ENCODE measurements at places on chromosomes 2 and 18.
A peak's percentile ranks its signal among the peaks of the same experiment; 100 is the strongest.

- no peak for DNase-seq
Measured at GRCh38 chr2:157471078-157471477, 27.2 kb upstream of the CYTIP start.

GRCh38 chr18:5546660-5547059, 2.9 kb upstream of the EPB41L3 start:
- peak; percentile 78 for DNase-seq

DNA sequence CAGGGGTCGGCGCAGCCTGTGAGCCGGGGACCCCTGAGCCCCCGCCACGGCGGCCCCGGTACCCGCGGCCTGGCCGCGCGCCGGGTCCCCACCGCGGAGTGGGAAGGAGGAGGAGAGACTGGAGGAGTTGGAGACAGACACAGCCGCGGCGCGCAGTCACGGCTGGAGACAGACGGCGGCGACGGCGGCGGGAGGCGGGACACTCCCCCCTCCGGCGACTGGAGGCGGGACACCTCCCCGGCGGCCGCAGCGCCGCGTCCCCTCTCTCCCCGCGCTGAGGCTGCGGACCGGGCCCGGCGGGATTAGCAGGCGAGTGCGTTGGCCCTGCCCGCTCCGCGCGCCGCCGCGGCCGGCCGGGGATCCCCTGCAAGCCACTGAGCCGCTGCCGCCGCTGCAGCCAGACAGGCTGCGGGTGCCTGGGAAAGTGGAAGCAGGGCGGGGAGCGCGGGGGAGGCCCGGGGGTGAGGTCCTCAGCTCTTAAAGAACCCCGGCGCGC, 1.0 kb upstream of the LDLRAD4 start:
- DNase-seq, result peak; percentile 41

DNA sequence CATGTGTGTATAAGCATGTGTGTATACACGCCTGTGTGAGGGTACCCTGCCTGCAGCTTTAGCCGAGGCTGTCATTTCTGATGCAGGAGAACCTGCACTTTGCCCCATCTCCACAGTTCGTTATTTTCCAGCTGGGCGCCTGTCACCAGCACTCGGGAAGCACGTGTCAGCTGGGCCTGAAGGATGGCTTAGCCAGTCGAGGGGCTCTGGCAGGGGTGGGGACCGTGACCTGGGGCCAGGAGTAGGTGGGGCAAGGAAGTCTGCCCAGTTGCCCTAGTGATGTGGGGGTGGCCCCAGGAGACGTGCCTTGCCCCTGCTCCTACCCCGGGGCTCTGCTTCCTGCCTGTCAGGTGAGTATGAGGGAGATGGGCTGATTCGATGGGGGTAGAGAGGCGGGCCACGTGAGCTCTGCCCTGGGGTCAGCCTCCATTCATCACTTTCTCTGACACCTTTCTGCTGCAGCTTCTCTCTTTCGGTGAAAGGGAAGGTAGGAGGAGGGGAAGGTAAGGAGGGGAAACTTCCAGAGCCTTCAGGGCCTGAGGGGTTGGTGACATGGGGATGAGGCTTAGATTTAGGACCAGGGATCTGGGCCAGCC, 130.6 kb upstream of the SKOR2 start:
- no peak for DNase-seq

- DNase-seq, result no peak
Measured at GRCh38 chr2:111897630-111897923, 830 bp upstream of the MERTK start.

GRCh38 chr2:191358325-191359025, 113.3 kb downstream of the MYO1B start:
- DNase-seq, result no peak

DNA sequence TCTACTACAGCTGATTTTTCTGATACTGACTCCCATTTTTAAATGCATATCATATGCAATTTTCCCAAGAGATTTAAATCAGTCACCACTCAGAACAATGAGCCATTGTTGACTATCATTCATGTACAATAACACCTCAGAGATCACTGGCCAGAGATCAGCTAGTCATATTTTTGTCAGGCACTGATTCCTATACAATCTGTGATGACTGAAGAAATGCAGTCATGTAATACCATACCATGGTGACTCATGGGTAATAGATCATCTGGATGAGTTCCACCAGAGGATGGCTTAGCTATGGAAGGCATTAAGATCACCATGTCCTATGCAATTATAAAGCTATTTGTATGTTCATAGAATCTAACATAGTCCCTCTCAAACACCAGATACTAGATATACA, 285.7 kb upstream of the DCC start:
- DNase-seq, result no peak

GRCh38 chr2:65608466-65608865, 176.1 kb upstream of the SPRED2 start:
- no peak for DNase-seq

- no peak for DNase-seq
Measured at GRCh38 chr18:23154030-23154429, 18.7 kb downstream of the CABLES1 start.

GRCh38 chr2:30584116-30584515, 137.1 kb downstream of the LCLAT1 start:
- no peak for DNase-seq

GRCh38 chr2:68878753-68879152, 7.6 kb upstream of the BMP10 start:
- no peak for DNase-seq

DNA sequence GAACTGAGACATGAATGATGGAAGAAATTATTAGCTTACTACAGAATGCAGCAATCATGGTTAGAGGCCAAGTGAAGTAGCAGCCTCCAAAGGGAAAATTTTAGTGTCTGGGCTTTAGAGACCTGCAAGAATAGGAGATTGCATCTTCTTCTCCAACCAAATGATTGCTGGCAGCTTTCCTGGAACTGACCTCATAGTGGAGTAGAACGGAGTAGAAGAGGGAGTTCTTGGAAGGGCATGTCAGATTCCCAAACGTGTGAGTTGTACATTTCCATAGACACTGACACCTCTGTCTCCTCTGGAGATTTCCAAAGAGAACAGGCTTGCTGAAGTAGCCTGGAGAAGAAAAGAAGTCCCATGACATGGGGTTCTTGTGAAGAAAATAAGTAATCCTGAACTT, 169.8 kb upstream of the ERBB4 start:
- DNase-seq, result no peak

GRCh38 chr2:28370354-28370753, 22.3 kb upstream of the FOSL2 start:
- DNase-seq, result no peak

DNA sequence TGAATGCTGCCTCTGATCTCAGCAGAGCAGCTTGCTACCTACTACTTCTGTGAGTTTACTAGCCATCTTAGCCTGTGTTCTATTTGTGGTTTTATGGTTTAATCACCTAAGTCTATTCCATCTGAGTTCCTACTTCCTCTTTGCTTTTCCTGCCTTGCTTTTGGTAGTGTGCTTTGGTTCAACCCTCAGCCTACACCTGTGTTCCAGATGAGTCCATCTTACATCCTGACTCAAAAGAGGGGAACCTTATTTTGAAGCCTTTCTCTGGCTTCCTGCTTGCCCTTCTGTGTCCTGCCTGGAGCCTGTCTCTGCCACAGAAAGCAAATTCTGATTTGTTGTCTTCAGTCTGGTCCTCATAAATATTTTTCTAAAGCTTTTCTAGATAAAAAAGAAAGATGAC, 530.3 kb upstream of the MEX3C start:
- no peak for DNase-seq

- peak; percentile 31 for DNase-seq
Measured at GRCh38 chr2:75896779-75897366, 186.2 kb upstream of the GCFC2 start.

- peak; percentile 61 for DNase-seq
Measured at GRCh38 chr2:25567406-25567805, 106.0 kb downstream of the DTNB start.

DNA sequence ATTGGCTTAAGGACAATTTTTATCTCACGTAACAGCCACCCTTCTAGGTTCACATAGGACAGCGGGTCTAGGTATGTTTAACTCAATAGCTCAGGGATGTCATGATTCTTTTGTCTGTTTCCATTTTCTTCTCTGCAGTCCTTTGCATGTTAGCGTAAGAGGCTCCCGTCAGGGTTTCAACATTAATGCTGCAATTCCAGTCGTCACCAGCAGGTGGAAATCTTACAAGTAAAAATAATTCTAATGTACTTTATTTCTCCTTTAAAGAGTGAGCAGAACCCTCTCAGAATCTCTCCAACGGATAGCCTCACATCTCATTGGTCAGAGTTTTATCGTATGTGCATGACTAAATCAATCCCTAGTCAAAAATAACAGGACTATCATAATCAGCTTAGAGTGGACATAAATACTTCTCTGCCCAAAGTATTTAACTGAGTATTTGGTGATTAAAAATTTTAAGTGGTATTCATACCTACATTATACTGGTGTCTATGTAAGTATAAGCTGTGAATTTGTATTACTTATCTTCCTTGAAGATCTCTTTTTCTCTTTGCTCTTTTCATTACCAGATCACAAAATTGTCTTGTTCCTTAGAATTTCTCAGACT, 487.2 kb upstream of the GCFC2 start:
- peak; percentile 49 for DNase-seq

DNA sequence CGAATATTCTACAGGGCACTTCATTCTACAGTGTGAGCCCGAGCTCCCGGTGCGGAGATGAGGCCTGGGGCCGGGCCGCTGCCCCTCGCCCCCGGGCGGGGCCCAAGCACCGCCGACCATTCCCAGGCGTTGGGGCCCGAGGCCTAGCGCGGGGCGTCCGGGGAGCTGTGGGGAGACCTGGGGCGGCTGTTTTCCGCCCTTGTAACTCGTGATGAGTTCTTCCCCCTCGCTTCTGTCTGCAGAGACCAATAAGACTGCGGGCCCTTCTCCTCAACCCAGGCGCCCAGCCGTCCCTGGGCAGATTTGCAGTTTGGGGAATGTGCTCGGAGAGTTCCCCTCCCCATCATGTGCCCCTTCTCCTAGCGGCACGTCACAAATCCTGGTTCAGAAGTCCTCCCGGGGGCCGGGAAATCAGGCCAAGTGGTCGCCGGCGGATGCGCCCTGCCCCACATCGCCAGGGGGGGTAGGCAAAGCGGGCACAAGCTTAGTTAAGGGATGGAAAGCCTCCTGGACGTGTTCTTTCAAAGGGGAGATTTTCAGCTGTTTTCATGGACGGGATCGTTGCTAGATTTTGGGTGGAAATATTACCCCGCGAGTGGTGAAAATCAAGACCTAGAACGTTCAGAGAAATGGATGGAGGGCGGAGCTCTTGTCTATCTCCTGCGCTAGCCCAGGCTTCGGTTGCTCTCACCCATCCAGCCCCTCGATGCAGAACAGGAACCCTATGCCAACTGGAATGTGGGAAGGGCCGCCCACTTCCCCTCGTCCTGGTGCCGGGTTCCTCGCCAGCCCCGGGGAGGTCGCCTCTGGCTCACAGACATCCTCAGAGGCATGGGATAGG, 18.8 kb upstream of the HAAO start:
- DNase-seq, result peak; percentile 80

DNA sequence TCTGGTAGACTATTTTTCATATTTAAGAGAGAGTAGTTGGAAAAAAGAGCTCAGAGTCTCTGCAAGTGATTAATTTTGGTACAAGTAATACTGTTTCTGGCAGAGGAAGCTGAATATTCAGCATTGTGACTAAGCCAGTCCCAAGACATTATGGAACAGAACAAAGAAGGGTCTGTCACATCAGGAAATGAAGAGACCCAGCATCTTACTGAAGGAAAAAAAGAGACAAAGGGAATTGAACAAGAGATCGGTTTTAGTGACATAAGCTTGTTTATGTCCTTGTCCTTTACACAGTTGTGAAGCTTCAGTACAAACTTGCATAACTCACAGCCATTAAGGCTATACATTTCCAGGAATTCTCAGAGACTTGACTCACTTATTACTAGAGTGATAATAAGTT, 568.5 kb upstream of the SLC8A1 start:
- no peak for DNase-seq
